CD8-positive, alpha-beta memory T cell (primary cell): ENCODE measurements at places on chromosomes 4 and X. TPM values are rescaled to one million over a fixed set of nuclear protein-coding genes. Genes with fewer than 3 reads are reported as not detected.
A peak's percentile ranks its signal among the peaks of the same experiment; 100 is the strongest.

ZAR1 gene
- not detected for total RNA-seq

RHOXF2 gene
- not detected for total RNA-seq

RTL5 gene
- 1.0 TPM for total RNA-seq

MAGEA11 gene
- total RNA-seq = not detected

PLA2G12A gene
- 16.8 TPM for total RNA-seq

ARMCX4 gene
- total RNA-seq = 3.9 TPM

GLUD2 gene
- 0.64 TPM for total RNA-seq

MAML3 gene
- total RNA-seq = 0.44 TPM

RGN gene
- not detected for total RNA-seq

SLC6A14 gene
- not detected for total RNA-seq

DNA sequence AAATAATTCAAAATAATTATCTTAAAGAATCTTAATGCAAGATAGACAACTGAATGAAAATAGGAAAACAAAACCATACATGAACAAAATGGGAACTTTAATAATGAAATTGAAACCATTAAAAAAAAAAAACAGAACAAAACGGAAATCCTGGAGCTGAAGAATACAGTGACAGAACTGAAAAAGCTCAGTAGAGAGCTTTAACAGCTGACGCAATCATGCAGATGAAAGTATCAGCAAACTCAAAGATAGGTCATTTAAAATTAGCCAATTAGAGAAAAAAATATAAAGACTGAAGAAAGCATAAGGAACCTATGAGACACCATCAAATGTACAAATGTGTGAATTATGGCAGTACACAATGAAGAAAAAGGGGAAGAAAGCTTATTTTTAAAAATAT lies 18.8 kb downstream of the SLC25A31 start:
- no peaks in the 10 kb centered on the region for H3K36me3 ChIP-seq
- H3K4me3 ChIP-seq = no peak overlapping the region
- no peaks in the 10 kb centered on the region for H3K4me1 ChIP-seq
- DNase-seq = no peak
- no peak overlapping the region for H3K27ac ChIP-seq

- H3K27me3 ChIP-seq = no peaks in the 10 kb centered on the region
- no peaks in the 10 kb centered on the region for H3K4me1 ChIP-seq
- DNase-seq = no peak
- H3K27ac ChIP-seq = no peak overlapping the region
Observed at GRCh38 chrX:113920661-113921060, 663.2 kb upstream of the HTR2C start.

DNA sequence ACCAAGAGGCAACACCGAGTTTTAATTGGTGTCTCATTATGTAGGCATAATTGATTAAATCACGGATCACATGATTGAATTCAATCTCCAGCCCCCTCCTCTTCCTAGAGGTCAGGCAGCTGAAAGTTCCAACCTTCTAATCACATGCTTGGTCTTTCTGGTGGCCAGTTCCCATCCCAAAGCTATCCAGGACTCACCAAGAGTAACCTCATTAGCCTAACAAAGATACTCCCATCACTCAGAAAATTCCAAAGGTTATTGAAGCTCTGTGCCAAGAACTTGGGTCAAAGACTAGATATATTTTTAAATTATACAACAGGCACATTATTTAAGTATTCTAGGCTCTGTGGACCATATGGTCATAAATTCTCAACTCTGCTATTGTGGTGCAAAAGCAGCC lies 65.1 kb downstream of the SLC10A7 start:
- no peak overlapping the region for H3K27ac ChIP-seq
- no peak for DNase-seq
- H3K4me3 ChIP-seq = no peak overlapping the region
- no peaks in the 10 kb centered on the region for H3K27me3 ChIP-seq

- H3K27ac ChIP-seq = no peak overlapping the region
- no peaks in the 10 kb centered on the region for H3K36me3 ChIP-seq
- DNase-seq = no peak
Observed at GRCh38 chr4:164304101-164304639, 449.8 kb upstream of the SMIM31 start.

- H3K4me3 ChIP-seq = no peak overlapping the region
- DNase-seq = no peak
- H3K36me3 ChIP-seq = no peaks in the 10 kb centered on the region
- H3K27ac ChIP-seq = no peak overlapping the region
- H3K4me1 ChIP-seq = no peaks in the 10 kb centered on the region
Observed at GRCh38 chrX:95754411-95754810, 930.2 kb upstream of the DIAPH2 start.

- H3K4me3 ChIP-seq = no peak overlapping the region
- H3K27me3 ChIP-seq = no peaks in the 10 kb centered on the region
- H3K4me1 ChIP-seq = no peaks in the 10 kb centered on the region
- H3K27ac ChIP-seq = no peak overlapping the region
Observed at GRCh38 chr4:42588909-42589308, 68.0 kb downstream of the ATP8A1 start.

GRCh38 chr4:79847411-79847810 lies 225.6 kb downstream of the ANTXR2 start:
- H3K4me1 ChIP-seq = no peaks in the 10 kb centered on the region
- no peaks in the 10 kb centered on the region for H3K27me3 ChIP-seq
- H3K36me3 ChIP-seq = no peaks in the 10 kb centered on the region
- H3K4me3 ChIP-seq = no peak overlapping the region
- DNase-seq = no peak

GRCh38 chrX:24550166-24550565 lies 85.1 kb downstream of the PDK3 start:
- no peak for DNase-seq
- H3K4me3 ChIP-seq = no peak overlapping the region
- no peak overlapping the region for H3K27ac ChIP-seq
- no peaks in the 10 kb centered on the region for H3K36me3 ChIP-seq
- H3K27me3 ChIP-seq = no peaks in the 10 kb centered on the region
- H3K4me1 ChIP-seq = no peaks in the 10 kb centered on the region

DNA sequence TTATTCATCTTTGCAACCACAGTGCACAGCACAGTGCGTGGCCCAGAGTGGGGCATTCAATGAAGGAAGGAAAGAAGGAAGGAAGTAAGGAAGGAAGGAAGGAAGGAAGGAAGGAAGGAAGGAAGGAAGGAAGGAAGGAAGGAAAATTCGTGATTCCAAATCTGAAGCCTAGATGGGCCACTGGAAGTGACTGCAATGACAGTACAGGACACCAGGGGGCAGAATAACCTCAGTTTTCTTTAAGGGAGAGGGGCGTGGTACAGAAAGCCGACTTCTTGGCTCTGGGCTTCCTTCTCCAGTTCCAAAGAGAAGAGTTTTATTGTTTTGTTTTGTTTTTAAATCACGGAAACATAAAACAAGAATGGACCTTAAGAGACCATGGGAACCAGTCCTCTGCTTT lies 47.8 kb downstream of the APLN start:
- no peak overlapping the region for H3K27ac ChIP-seq
- H3K36me3 ChIP-seq = no peaks in the 10 kb centered on the region
- no peaks in the 10 kb centered on the region for H3K27me3 ChIP-seq
- DNase-seq = peak; percentile 46

GRCh38 chr4:111066887-111067286 lies 444.0 kb upstream of the PITX2 start:
- H3K27ac ChIP-seq = no peak overlapping the region
- no peak overlapping the region for H3K4me3 ChIP-seq
- no peaks in the 10 kb centered on the region for H3K27me3 ChIP-seq
- DNase-seq = no peak
- no peaks in the 10 kb centered on the region for H3K4me1 ChIP-seq

GRCh38 chr4:101141230-101141629 lies 206.1 kb downstream of the PPP3CA start:
- no peak overlapping the region for H3K4me3 ChIP-seq
- DNase-seq = no peak

DNA sequence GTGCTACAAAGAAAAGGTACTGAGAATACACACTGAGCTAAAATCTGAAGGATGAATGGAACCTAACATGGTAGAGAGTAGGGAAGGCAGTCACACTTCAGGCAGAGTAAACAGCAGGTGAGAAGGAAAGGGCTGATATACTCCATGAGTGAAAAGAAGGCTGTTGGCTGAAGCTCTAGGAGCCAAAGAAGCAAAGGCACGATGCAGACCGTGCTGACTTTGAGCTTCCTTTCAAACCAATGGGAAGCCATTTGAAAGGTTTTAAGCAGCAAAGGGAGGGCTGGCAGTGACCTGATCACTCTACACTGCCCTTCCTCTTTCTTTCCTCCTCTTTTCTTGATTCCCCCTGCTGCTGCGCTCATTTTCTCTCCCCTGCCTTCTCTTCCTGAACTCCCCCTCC lies 66.4 kb downstream of the TMEM154 start:
- H3K27me3 ChIP-seq = peaks cover 7% of the 10 kb centered on the region
- H3K4me1 ChIP-seq = no peaks in the 10 kb centered on the region
- no peak overlapping the region for H3K4me3 ChIP-seq

DNA sequence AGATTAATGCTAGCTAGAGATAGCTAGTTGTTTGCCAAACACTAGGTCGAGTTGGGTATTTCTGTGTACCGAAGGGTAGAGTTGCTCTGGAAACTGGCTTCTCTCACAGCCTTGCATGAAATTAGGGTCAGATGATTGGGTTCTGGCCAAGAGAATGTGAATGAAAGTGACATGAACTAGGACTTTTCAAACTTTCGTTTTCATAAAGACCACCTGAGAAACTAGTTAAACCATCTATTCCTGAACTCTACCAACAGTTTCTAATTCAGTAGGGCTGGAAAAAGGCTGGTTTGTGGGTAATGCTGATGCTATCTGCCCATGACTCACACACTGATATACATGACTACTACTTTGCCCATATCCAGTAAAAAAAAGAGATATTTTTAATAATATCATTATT lies 157.6 kb downstream of the GASK1B start:
- no peak overlapping the region for H3K4me3 ChIP-seq
- DNase-seq = no peak
- no peaks in the 10 kb centered on the region for H3K27me3 ChIP-seq

GRCh38 chr4:125444166-125444565 lies 129.4 kb downstream of the FAT4 start:
- H3K4me1 ChIP-seq = no peaks in the 10 kb centered on the region
- H3K4me3 ChIP-seq = no peak overlapping the region
- H3K27ac ChIP-seq = no peak overlapping the region
- no peaks in the 10 kb centered on the region for H3K27me3 ChIP-seq
- DNase-seq = no peak
- no peaks in the 10 kb centered on the region for H3K36me3 ChIP-seq

- H3K4me1 ChIP-seq = no peaks in the 10 kb centered on the region
- no peak for DNase-seq
- no peak overlapping the region for H3K4me3 ChIP-seq
- no peaks in the 10 kb centered on the region for H3K27me3 ChIP-seq
- H3K27ac ChIP-seq = no peak overlapping the region
- no peaks in the 10 kb centered on the region for H3K36me3 ChIP-seq
Observed at GRCh38 chr4:187064033-187064432, 340.4 kb upstream of the FAT1 start.

GRCh38 chr4:45438047-45438446 lies 685.8 kb downstream of the GABRG1 start:
- H3K4me1 ChIP-seq = no peaks in the 10 kb centered on the region
- DNase-seq = no peak
- H3K36me3 ChIP-seq = no peaks in the 10 kb centered on the region
- no peaks in the 10 kb centered on the region for H3K27me3 ChIP-seq
- H3K27ac ChIP-seq = no peak overlapping the region
- H3K4me3 ChIP-seq = no peak overlapping the region

DNA sequence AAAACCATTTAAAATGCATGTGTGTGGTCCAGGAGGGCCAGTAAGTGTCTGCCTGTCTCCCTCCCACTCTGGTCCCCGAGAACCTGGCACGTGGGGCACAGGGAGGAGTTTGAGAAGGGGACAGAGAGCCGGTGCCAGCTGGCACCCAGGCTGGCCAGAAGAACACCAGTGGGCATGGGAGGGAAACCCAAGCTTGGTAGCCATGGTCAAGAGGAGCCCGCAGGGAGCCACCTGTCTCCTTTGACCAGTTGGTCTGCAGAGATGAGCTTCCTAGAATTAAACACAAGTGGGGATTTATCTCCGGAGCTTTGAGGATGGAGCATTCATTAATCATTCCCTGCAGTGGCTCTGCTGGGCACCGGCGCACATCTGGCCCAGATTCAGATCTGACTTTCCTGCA lies 41.6 kb downstream of the HMX1 start:
- no peaks in the 10 kb centered on the region for H3K4me1 ChIP-seq
- no peaks in the 10 kb centered on the region for H3K27me3 ChIP-seq
- no peak overlapping the region for H3K27ac ChIP-seq
- H3K36me3 ChIP-seq = no peaks in the 10 kb centered on the region
- H3K4me3 ChIP-seq = no peak overlapping the region
- no peak for DNase-seq

DNA sequence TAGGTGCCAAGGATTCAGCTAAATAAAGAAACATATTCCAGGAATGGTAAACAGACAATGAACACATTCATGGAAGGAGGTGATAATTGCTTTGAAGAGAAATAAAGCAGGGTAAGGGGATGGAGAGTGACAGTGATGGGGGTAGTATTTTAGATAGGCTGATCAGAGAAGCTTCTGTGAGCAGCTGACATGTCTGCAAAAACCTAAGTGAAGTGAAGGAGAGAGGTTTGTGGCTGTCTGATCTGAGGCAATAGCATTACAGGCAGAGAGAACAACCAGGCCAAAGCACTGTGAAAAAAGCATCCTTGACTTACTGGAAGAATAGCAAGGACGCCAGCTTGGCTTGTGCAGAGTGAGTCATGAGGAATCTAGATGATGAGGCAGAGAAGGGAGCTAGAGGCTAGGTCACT lies 271.9 kb upstream of the GATB start:
- no peak for DNase-seq
- H3K4me1 ChIP-seq = no peaks in the 10 kb centered on the region
- no peak overlapping the region for H3K27ac ChIP-seq
- no peaks in the 10 kb centered on the region for H3K27me3 ChIP-seq

GRCh38 chr4:7335344-7336066 lies 99.2 kb downstream of the PSAPL1 start:
- H3K4me1 ChIP-seq = no peaks in the 10 kb centered on the region
- H3K27me3 ChIP-seq = no peaks in the 10 kb centered on the region
- no peak overlapping the region for H3K4me3 ChIP-seq
- H3K27ac ChIP-seq = no peak overlapping the region

DNA sequence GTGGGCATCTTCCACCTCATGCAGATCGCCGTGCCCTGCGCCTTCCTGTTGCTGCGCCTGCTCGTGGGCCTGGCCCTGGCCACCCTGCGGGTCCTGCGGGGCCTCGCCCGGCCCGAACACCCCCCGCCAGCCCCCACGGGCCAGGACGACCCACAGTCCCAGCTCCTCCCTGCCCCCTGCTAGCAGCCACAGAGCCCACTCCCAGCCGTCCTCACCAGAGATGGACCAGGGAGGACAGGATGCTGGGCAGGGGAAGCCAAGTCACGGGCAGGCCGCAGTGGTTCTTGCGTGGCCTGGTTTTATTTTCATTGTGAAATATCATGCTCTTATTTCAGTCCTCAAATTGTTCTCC lies 15.1 kb downstream of the DGKQ start:
- no peak overlapping the region for H3K27ac ChIP-seq
- no peak for DNase-seq
- no peaks in the 10 kb centered on the region for H3K4me1 ChIP-seq
- H3K4me3 ChIP-seq = no peak overlapping the region
- H3K36me3 ChIP-seq = no peaks in the 10 kb centered on the region

GRCh38 chr4:167443841-167444240 lies 209.5 kb upstream of the SPOCK3 start:
- H3K4me1 ChIP-seq = no peaks in the 10 kb centered on the region
- H3K4me3 ChIP-seq = no peak overlapping the region
- H3K27ac ChIP-seq = no peak overlapping the region

GRCh38 chr4:183291070-183291469 lies 29.0 kb downstream of the CLDN22 start:
- no peaks in the 10 kb centered on the region for H3K36me3 ChIP-seq
- no peak for DNase-seq
- no peak overlapping the region for H3K27ac ChIP-seq
- H3K4me3 ChIP-seq = no peak overlapping the region
- no peaks in the 10 kb centered on the region for H3K4me1 ChIP-seq

GRCh38 chr4:169810325-169811323 lies 52.9 kb upstream of the HPF1 start:
- H3K36me3 ChIP-seq = no peaks in the 10 kb centered on the region
- H3K27me3 ChIP-seq = no peaks in the 10 kb centered on the region
- no peak overlapping the region for H3K27ac ChIP-seq
- peak; percentile 46 for DNase-seq
